ENCODE measurements at places on chromosomes 1 and 21.

- no peak for DNase-seq
These were observed 37.6 kb upstream of the DESI2 start for GRCh38 chr1:244615301-244615700.

DNA sequence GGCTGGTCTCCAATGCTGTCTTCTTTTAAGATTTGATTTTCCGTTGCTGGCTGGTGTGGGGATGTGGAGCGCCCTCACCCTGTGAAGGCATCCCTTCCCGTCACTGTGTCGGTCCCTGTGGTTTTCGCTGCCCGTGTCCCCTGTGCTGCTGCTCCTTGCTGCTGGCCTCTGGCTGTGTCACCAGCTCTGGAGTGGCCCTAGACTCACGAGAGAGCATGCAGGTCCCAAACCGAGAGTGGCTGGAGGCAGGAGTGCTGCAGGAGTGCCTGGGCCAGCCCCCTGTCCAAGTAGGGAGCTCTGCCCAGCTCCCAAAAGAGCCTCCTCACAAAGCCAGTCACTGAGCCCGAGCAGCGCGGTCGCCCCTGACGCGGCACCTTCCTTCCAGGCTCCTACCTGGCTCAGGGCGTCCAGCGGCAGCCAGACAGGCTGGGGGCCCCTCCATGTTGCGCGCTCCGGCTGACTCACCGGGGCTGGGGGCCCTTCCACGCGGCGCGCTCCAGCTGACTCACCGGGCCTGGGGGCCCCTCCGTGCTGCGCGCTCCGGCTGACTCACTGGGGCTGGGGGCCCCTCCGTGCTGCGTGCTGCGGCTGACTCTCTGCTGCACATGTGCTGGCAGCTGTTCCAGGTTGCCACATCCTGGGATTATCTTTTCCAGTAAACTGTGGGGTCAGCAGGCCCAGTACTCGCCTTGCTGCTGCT lies 106.7 kb upstream of the COL6A1 start:
- DNase-seq, result no peak

DNA sequence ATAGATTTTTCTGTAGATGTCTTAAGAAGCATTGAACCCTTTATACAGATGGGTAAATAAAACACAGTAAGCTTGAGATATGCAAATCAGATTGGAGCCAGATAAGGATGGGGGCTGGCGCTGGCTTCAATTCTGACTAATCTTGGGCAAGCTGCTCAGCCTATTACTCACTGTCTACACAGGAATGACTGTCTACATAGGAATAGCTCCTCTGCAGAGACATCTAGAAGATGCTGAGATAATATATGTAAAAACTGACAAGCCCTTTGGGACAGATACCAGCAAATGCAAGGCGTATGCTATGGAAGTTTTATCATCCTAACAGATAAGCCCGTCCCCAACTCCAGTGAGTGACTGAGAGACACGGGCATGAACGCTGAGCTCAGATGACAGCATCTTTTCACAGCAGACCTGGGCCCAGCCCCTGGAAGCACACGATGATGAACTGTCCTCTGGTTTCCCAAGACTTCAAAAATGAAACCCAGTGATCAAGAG lies 1.7 kb downstream of the CLDN14 start:
- no peak for DNase-seq

- DNase-seq, result no peak
These were observed 42.1 kb downstream of the YARS1 start for GRCh38 chr1:32774950-32775634.

DNA sequence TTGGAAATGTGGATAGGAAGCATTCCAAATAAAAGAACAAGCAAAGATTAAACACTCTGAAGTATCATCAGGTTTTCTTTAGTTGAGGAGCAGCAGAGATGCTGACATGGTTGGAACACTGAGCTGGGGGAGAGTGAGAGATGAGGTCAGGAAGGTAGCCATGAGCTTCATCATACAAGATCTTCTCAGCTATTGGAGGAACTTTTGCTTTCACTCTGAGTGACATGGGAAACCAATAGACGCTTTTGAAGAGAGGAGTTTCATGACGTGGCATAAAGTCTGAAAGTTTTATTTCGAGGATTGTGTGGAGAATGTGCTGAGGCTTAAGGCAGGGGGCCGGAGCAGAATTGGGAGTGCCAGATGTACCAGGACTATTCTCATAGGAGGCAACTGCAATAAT lies 616.2 kb upstream of the CAMK1G start:
- no peak for DNase-seq

Measured in NT2/D1 (cell line).